Body of pancreas (tissue), 4 donors: ENCODE measurements at places on chromosomes 5 and 9. TPM values are rescaled to one million over a fixed set of nuclear protein-coding genes. Genes with fewer than 3 reads are reported as not detected.

The C9 gene
- total RNA-seq = not detected

DNA sequence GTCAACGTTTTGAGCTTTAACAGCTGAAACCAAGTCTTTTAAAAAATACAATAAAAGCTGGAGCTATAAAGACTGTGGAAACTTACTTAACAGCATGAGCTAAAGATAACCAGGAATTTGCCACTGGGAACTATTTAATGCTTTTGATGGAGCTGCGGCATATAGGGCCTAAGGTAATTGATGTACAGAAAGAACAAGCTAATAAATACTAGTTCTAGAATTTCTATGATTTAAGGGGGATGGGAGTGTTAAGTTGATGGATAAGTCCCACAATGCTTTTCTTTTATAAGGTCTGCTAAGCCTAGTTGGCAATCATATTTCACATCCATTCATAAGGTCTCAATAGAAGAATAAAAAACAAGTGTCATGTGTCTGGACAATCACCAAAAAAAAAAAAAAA is 334.0 kb upstream of the DMAC1 start:
- H3K27me3 ChIP-seq = no peaks in the 10 kb centered on the region
- H3K27ac ChIP-seq = no peak overlapping the region
- DNase-seq = no peak
- no peak overlapping the region for H3K4me3 ChIP-seq

The SAPCD2 gene
- total RNA-seq = 0.78 TPM

The CXCL14 gene
- 49.4 TPM for total RNA-seq

The MARCHF11 gene
- total RNA-seq = not detected

The TLX3 gene
- total RNA-seq = not detected

The ZNF462 gene
- total RNA-seq = 4.7 TPM

GRCh38 chr9:121943463-121943862 is 149.6 kb downstream of the TTLL11 start:
- no peaks in the 10 kb centered on the region for H3K27me3 ChIP-seq
- no peaks in the 10 kb centered on the region for H3K4me1 ChIP-seq
- DNase-seq = no peak

DNA sequence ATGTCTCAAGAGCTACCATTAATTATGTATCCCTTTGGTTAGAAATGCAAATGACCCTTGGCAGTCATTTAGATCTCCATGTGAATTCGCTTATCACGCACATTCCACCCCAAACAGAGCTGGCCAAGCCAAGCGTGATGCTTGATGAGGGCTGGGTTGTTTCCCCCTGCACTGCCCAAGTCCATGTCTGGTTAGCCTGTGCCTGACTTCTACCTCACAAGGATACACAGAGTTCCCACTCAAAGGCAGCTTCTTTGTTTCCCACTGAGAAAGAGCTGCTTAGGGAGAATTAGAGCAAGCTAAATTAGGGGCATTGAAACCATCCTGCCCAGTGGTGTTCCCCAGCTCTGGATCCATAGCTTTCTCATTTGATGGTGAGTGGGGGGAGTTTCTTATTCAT is 87.2 kb downstream of the FSTL4 start:
- H3K27ac ChIP-seq = no peak overlapping the region
- H3K4me1 ChIP-seq = no peaks in the 10 kb centered on the region
- H3K27me3 ChIP-seq = no peaks in the 10 kb centered on the region
- DNase-seq = no peak
- no peaks in the 10 kb centered on the region for H3K36me3 ChIP-seq
- H3K4me3 ChIP-seq = no peak overlapping the region

GRCh38 chr9:119736491-119737454 is 367.5 kb upstream of the BRINP1 start:
- H3K4me1 ChIP-seq = no peaks in the 10 kb centered on the region
- H3K36me3 ChIP-seq = no peaks in the 10 kb centered on the region
- H3K27ac ChIP-seq = no peak overlapping the region
- peak; percentile 12 for DNase-seq

GRCh38 chr5:151739395-151739794 is 19.0 kb downstream of the ATOX1 start:
- peaks cover 8% of the 10 kb centered on the region for H3K4me1 ChIP-seq
- no peak overlapping the region for H3K27ac ChIP-seq
- H3K36me3 ChIP-seq = no peaks in the 10 kb centered on the region
- no peaks in the 10 kb centered on the region for H3K27me3 ChIP-seq
- H3K4me3 ChIP-seq = no peak overlapping the region

DNA sequence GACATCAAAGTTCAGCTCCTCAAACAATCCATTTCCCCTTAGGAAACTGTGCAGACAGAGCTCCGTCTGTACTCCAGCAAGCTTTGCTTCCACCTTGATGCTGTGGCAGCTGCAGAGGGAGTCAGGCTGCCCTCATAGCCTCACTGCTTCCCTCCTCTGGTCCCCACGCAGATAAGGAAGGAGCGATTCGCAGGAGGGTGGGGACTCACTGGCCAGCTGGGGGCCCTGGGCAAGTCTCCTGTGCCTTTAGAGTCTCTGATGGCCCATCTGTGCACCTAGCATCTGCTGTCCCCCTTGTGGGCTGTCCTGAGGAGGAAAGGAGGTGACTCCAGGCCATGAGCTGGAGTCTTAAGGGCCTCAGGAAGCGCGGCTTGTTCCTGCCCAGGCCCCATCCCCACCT is 121.5 kb downstream of the ENTREP1 start:
- H3K27me3 ChIP-seq = no peaks in the 10 kb centered on the region
- no peaks in the 10 kb centered on the region for H3K36me3 ChIP-seq
- no peak for DNase-seq
- H3K4me3 ChIP-seq = no peak overlapping the region

DNA sequence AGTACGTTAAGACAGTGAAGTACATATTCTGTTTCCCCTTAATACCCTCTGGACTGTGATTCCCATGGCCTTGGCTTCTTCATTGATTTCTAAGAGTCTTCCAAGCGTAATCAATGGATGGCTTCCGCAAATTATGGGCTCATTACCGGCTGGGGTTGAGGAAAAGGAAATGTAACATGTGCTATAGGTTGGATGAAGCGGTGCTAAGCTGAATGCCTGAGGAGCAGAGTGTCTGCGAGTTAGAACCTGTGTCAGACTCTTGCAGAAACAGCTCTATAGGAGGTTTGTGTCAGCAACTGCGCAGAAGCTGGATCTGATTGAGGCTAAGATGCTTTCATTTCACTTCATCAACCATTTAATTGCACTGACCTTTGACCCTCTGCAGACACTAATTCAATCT is 114.3 kb upstream of the CDH18 start:
- H3K27me3 ChIP-seq = no peaks in the 10 kb centered on the region
- H3K4me1 ChIP-seq = no peaks in the 10 kb centered on the region
- no peak overlapping the region for H3K4me3 ChIP-seq
- H3K36me3 ChIP-seq = no peaks in the 10 kb centered on the region
- H3K27ac ChIP-seq = no peak overlapping the region
- DNase-seq = no peak

GRCh38 chr5:7565559-7565958 is 169.6 kb downstream of the ADCY2 start:
- no peaks in the 10 kb centered on the region for H3K36me3 ChIP-seq
- H3K4me3 ChIP-seq = no peak overlapping the region
- DNase-seq = no peak
- H3K27ac ChIP-seq = no peak overlapping the region
- no peaks in the 10 kb centered on the region for H3K27me3 ChIP-seq

DNA sequence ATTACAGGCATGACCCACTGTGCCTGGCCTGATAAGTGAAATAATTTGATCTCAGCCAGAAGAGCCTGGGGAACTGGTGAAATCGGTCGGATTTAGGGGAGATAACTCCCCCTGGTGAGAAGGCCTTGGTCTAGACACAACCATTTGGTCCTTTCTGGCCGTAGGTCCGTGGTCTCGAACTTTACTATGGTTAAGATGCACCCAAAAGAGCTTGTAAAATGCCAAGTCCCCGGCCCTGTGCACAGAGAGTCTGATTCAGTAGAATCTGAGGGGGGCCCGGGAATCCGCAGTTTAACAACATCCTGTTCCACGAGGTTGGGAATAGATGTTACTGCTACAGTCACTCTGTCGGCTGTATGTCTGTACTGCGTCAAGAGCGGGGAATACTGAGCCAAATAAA is 140.7 kb downstream of the C9orf50 start:
- peak overlapping the region; percentile 100 for H3K27ac ChIP-seq
- H3K4me1 ChIP-seq = peaks cover 55% of the 10 kb centered on the region
- no peak for DNase-seq
- no peak overlapping the region for H3K4me3 ChIP-seq
- H3K36me3 ChIP-seq = no peaks in the 10 kb centered on the region

The GMCL2 gene
- total RNA-seq = not detected
